GM12892 (cell line): ENCODE measurements at places on chromosomes 11 and 22.

DNA sequence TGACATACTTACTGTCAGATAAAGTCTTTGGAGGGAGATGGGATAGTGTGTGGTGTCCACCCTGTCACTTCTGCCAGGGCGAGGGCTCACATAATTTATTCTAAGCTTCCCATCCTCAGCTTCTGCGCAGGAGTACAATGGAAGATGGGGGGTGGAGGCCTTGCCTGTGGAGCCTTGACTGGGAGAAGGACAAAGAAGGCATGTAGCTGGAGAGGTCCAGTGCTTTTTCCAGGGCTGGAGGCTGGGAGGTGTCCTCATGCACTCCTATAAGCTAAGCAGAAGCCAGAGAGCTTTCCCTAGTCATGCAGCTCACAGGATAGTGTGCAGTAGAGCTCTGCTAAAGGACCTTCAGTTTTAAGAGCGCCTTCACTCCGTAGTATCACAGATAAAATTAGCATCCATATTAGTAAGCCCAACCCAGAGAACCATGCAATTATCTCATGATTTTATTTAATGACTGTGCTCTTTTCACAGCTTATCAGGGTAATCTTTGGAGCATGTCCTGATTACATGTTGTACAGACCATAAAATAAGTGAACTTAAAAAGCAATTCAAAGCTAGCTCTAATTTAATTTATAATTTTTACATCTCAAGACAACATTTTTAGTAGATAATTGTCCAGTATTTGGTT, 148.3 kb downstream of the TEAD1 start:
- DNase-seq, result no peak

DNA sequence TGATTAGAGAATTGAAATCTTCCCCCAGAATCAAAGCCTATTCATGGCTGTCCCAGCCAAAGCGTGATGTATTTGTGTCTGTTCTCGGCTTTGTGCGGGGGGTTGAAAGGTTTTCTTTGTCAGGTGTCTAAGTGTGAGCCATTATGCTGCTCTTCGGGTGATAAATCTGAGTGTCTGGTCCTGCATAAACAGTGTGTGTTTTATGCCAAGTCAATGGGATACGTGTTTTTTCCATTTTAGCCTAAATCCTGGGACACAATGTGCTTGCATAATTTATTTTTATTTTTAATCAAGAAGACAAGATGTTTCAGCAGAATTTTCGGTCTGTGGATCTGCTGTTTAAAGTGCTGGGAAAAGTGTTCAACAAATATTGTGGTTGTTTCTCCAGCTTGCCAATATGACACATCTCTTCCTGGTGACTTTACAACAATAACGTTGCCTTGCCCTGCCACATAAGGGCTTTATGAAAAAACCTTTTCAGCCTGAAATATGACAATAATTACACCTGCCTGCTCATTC, 267.8 kb downstream of the TBC1D22A start:
- DNase-seq, result no peak

DNA sequence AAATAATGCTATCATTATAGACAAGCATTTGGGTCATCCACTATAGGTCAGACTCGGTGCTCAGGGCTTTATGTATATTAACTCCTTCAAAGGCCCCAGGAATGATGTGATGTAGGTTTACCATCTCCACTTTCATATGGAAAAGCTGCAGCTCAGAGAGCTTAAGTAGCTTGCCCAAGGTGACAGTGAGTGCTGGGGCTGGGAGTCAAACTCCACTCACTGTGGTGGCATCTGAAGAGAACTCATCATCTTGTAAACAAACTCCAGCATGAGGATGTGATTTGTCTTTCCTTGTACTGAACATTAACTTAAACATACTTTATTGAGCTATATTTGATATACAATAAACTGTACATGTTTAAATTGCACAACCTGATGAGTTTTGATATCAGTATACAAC, 25.4 kb downstream of the TENM4 start:
- no peak for DNase-seq

- DNase-seq, result no peak
Observed at GRCh38 chr11:78840623-78841022, 266.0 kb upstream of the NARS2 start.

GRCh38 chr11:95715777-95716241, 73.8 kb downstream of the FAM76B start:
- no peak for DNase-seq
